ENCODE measurements at places on chromosomes 3 and 15.
A peak's percentile ranks its signal among the peaks of the same experiment; 100 is the strongest.

- DNase-seq, result peak; percentile 19
Observed at GRCh38 chr15:78950902-78951840, 6.3 kb upstream of the CTSH start.

DNA sequence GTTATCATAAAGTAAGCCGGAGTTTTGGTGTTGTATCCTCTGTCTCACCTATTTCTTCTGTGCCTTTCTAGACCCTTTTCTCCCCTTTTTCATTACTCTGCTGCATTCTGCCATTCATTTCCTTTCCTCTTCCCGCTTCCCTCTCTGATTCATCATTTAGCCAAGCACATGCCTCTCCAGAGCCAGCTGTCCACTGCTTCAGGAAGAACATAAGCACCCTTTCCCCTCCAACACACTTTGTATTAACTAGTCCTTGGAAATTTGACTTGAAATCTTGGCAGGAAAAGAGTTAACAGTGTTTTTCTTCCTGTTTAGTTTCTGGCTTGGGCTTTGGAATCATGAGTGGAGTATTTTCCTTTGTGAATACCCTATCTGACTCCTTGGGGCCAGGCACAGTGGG is 9.7 kb downstream of the APH1B start:
- no peak for DNase-seq

- DNase-seq, result peak; percentile 66
Observed at GRCh38 chr15:48177383-48177765, 721 bp downstream of the MYEF2 start.

DNA sequence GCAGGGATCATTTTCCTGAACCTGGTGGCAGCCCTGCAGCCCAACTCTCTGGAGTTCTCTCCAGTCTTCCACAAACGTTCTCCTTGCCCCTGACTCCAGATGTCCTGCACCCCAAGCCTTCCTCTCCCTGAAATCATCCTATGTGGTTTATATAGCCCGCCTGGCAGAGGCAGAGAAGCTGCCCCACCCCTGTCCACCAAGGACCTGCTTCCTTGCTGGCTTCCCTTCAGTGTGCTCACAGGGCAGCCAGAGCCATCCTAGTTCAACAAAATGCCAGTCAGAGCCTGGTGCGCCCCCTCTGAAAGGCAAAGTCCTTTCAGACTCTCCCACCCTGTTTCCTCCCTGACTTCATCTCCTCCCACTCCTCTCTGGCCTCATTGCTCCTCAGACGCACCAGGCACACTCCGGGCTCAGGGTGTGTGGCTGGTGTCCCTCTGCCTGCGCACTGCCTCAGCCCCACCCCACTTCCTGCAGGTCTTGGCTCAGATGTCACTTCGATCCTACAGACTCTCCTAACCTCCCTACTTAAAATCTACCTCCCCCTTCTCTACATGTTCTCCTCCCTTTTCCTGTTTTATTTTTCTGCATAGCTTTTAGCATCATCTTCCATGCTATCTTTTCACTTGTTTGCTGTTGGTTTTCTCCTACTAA is 5.9 kb downstream of the KBTBD13 start:
- no peak for DNase-seq

GRCh38 chr15:98873441-98874218 is 134.0 kb downstream of the PGPEP1L start:
- DNase-seq, result no peak

DNA sequence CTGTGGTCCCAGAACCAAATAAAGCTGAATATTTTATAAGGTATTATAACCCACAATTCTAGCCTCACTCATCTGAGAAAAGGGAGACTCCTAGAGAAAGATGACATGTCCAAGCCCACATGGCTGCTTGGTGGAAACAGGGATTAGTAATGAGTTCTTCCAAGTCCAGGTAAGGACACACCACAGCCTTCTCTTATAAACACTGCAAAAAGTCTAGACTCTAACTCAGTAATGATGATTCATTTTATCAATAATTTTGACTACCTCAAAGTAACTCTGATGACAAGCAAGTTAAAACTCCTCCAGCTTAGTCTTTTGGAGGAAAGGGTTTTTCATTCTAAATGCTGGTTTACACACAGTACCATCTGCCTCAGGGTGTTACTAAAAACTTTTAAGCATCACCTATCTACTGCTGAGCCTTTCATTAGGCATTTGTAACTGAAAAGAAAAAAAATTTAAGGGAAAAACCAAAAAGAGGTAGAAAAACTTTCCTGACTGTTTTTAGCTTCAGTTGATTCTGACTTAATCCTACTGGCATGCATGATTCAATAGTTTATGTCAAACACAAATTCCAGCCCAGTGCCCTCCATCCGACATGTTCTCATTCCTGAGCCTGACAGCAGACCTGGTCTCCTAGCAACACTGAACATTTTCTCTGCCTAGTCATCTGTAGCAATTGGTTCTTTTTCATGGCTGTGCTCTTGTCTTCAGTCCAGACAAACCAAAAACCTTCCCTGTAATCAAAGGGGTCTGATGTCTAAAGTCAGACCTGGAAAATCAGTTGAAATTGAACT is 43.9 kb downstream of the P3H2 start:
- DNase-seq, result no peak

DNA sequence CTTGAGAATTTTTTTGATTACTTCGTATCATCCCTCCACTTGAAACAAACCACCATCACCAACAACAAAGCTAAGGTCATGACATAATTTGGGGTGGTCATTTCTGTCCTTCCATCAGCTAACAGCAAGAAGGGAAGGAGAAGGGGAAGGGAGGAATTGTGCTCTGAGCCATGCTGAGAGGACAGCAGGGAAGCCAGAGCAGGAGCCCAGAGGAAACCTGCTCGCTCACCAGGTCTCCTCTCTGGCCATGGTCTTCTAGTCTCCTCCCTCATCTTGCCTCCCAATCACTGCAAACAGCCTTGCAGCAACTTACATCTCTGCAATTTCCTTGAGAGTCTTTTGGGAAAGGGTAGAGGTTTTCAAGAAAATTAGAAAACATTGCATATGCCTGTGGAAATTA is 196.7 kb downstream of the SSR3 start:
- DNase-seq, result no peak

- peak; percentile 38 for DNase-seq
Observed at GRCh38 chr3:25474052-25474451, 46.0 kb downstream of the RARB start.

DNA sequence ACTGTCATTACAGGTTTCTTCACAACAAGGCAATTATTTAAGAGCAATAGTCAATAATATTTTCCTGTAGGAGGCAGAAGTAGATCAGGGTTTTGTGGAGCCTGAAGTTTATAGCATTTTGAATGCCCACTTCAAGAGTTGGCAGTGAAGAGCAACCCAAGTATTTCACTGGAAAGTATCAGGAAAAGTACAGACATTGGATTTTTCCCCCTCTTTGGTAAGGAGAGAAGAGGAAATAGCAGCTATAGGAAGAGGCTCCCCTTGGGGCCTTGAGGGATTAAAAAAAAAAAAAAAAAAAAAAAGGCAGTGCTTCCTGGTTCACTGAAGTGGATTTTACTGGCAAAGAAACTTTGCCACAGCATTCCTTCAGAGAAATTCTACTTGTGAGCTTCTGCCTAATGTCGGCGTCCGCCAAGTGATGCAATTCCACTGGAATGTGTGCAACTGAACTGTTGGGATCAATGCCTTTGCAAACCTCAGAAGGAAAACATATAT is 5.7 kb upstream of the CNTN6 start:
- no peak for DNase-seq

- DNase-seq, result no peak
Observed at GRCh38 chr3:197564097-197564843, 8.5 kb upstream of the BDH1 start.

- no peak for DNase-seq
Observed at GRCh38 chr3:127037418-127037841, 54.5 kb downstream of the PLXNA1 start.

DNA sequence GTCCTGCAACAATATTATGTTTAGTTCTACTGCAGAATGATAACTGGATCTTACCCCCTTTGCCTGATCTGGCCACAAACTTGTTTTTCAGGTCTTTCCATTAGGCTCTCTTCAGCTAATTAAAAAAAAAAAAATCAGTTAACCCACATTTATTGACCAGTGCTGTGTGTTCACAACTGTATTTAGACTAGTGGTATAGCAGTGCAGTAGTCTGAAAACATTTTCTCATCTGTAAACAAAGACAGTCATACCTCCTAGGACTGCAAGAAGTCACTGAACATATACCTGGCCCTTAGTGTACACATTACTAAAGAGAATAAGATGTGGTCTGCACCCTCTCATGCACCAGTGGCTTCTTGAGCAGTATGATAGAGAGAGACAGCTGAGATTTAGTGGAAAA is 22.5 kb downstream of the LPP start:
- DNase-seq, result no peak

GRCh38 chr3:27368831-27369607 is at the start of gene NEK10:
NEK10 (minus strand) TSS chr3:27369383; CDS start chr3:27352882, 16,501 bp downstream.
- peak; percentile 75 for DNase-seq

- no peak for DNase-seq
Observed at GRCh38 chr15:42059661-42060476, 34.5 kb downstream of the PLA2G4D start.

GRCh38 chr15:51327081-51327480 is 11.3 kb downstream of the CYP19A1 start:
- no peak for DNase-seq

- DNase-seq, result no peak
Observed at GRCh38 chr3:116896116-116896515, 186.5 kb downstream of the TUSC7 start.

GRCh38 chr15:55037071-55037470 is 159.7 kb downstream of the RSL24D1 start:
- DNase-seq, result no peak

- DNase-seq, result no peak
Observed at GRCh38 chr15:25718169-25718536, 145.0 kb downstream of the ATP10A start.

DNA sequence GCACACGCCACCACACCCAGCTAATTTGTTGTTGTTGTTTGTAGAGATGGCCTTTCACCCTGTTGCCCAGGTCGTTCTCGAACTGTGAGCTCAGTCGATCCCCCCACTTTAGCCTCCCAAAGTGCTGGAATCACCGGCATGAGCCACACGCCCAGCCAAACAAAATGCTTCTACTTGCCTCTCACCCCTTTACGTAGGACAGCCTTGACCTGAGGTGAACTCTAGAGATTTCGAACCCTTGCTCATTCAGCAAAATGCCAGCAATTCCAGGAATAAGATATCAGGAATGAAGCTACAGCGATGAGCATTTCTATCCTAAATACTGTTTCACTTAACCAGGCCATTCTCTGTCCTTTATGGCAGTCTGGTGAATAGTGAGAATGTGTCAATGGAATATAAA is 135.0 kb downstream of the LRRK1 start:
- DNase-seq, result no peak

DNA sequence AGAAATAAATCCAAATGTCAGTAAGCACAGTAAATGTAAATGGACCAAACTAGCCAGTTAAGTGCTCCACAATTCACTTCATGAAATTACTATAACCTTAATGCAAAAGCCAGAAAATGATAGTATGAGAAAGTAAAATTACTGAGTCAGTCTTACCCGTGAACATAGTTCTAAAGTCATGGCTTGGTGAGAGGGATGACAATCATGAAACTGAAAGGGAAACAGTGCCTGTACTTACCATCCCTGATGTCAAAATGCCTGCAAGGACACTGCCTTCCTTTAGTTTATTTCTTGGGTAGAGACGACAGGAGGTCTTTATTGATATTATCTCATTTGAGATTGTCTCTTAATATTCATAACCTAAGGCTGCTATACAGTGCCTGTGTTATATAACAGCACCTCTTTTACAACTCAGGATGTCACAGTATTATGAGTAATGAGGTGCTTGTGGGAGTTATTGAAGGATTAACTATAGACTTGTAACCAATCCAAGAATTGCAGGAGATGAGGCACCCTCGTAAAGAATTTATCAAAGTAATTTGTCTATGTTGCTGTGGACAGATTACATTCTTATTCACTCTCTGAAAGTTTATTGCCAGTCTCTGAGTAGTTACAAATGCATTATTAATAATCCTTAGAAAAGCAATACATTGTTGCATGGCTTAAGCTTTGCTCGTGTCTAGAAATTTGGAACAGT is 142.9 kb upstream of the BFSP2 start:
- DNase-seq, result no peak

GRCh38 chr15:65067645-65068402 is at the start of gene RASL12:
RASL12 (minus strand) TSS chr15:65067991; CDS start chr15:65067835, 156 bp downstream.
- DNase-seq, result no peak

GRCh38 chr15:28989239-28989830 is 103.6 kb downstream of the APBA2 start:
- peak; percentile 85 for DNase-seq

- DNase-seq, result no peak
Observed at GRCh38 chr3:165462636-165463334, 266.6 kb upstream of the SLITRK3 start.

GRCh38 chr15:61974118-61974517 is 86.1 kb downstream of the VPS13C start:
- DNase-seq, result no peak

DNA sequence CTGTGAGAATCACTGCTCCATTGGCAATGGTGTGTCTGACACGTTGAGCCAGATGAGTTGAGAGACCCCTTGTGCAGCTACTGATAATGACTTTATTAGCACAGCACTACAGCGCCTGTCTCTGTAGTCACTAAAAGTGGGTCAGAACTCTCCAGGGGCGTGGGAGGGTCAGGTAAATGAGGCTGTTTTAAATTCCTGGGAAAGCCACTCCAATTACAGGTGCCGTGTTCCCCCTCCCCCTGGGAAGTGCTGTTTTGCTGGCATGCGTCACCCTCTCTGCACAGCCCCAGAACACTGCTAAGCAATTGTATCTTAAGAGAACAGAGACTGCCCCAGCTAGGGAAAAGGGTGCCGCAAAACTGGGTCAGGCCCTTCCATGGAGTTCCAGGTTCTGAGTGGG is 21.5 kb upstream of the CPNE9 start:
- DNase-seq, result no peak

DNA sequence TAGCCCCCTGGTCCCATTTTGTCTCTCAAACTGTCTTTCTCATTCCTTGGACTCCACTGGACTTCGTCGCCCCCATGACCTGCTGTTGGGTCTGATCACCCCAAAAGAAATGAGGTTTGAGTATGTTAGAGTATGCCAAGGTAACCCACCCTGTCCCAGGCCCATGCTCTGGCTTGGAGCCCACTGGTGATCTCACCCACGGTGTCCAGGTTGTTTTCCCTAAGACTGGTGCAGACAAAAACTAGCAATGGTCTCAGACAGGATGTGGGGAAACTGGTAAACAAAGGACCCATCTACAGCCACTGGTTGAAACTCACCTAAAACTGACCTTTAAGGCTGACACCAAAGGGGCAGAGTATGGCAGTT is 38.9 kb downstream of the EFCAB12 start:
- DNase-seq, result no peak

GRCh38 chr3:172098698-172099494 is 59.5 kb downstream of the FNDC3B start:
- DNase-seq, result no peak

DNA sequence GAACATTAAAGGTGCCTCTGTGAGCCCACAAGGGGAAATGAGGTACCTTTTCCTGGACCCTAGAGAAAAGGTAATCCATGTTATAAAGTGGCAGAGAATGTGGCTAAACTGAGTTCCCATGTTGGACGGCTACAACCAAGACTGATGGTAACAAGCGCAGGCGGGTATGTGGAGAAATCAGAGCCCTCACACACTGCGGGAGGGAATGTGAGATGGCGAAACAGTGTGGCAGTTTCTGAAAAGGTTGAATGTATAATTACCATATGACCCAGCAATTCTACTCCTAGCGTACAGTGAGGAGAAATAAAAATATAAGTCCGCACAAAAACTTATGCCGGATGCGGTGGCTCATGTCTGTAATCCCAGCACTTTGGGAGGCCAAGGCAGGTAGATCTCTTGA is 24.1 kb upstream of the SHISA5 start:
- DNase-seq, result no peak

- no peak for DNase-seq
Observed at GRCh38 chr3:122066331-122067213, 11.4 kb downstream of the CD86 start.

Data from hippocampal formation (tissue), 2 donors.